ENCODE measurements at places on chromosomes 12 and 14.

- no peaks in the 10 kb centered on the region for H3K27me3 ChIP-seq
- DNase-seq = no peak
- H3K4me3 ChIP-seq = peak overlapping the region; percentile 1
- H3K4me1 ChIP-seq = peaks cover 31% of the 10 kb centered on the region
- H3K27ac ChIP-seq = peak overlapping the region; percentile 88
- peaks cover 57% of the 10 kb centered on the region for H3K36me3 ChIP-seq
Observed at GRCh38 chr12:109967383-109968031, 28.7 kb downstream of the GIT2 start.

GRCh38 chr12:14384783-14385638 lies 19.5 kb downstream of the ATF7IP start:
- peaks cover 60% of the 10 kb centered on the region for H3K36me3 ChIP-seq
- H3K27ac ChIP-seq = peak overlapping the region; percentile 98
- peak; percentile 81 for DNase-seq

- H3K36me3 ChIP-seq = no peaks in the 10 kb centered on the region
- no peak overlapping the region for H3K27ac ChIP-seq
- no peak for DNase-seq
- no peak overlapping the region for H3K4me3 ChIP-seq
- no peaks in the 10 kb centered on the region for H3K4me1 ChIP-seq
Observed at GRCh38 chr12:93121729-93122488, 192.8 kb upstream of the EEA1 start.

- peaks cover 27% of the 10 kb centered on the region for H3K36me3 ChIP-seq
- no peaks in the 10 kb centered on the region for H3K27me3 ChIP-seq
- H3K4me3 ChIP-seq = no peak overlapping the region
- no peak for DNase-seq
- H3K27ac ChIP-seq = no peak overlapping the region
Observed at GRCh38 chr12:26691234-26691970, 141.6 kb downstream of the ITPR2 start.

- peaks cover 12% of the 10 kb centered on the region for H3K27me3 ChIP-seq
- no peaks in the 10 kb centered on the region for H3K36me3 ChIP-seq
- H3K4me3 ChIP-seq = no peak overlapping the region
- peaks cover 3% of the 10 kb centered on the region for H3K4me1 ChIP-seq
Observed at GRCh38 chr12:46300910-46301309, 32.1 kb upstream of the SLC38A1 start.

DNA sequence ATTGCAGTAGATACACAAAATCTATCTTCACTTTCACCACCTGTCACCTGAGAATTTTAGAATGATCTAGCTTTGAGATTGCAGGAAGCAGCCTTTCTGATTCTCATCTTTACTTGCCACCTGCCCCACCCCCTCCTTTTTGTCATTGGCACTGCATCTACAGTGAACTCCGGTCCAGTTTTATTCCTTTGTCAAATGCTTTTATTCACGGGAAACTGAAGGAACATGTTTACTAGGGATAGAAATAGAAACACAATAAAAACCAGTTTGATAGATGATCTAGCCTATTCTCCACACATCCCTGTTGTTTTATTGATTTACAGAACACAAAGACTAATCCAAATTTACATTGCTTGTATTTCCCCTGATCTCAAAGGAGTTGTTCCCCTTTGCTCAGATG lies 471.7 kb upstream of the STXBP6 start:
- H3K4me3 ChIP-seq = no peak overlapping the region
- no peaks in the 10 kb centered on the region for H3K27me3 ChIP-seq
- H3K36me3 ChIP-seq = no peaks in the 10 kb centered on the region
- H3K4me1 ChIP-seq = no peaks in the 10 kb centered on the region

DNA sequence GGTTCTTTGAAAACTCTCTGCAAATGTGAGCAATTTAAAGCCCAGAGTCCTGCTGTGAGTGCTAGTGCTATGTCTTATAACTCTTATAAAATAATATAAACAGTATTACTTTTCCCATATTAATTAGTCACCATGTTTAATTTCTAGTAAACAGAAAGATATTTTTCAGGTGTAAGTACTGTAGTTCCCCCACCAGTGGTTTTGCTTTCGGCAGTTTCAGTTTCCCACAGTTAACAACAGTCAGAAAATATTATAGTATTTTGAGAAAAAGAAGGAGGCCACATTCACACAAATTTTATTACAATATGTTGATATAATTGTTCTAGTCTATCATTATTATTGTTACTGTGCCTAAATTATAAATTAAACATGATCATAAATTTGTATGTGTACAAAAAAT lies 800.5 kb downstream of the LRFN5 start:
- H3K4me1 ChIP-seq = no peaks in the 10 kb centered on the region
- H3K27me3 ChIP-seq = no peaks in the 10 kb centered on the region
- H3K36me3 ChIP-seq = no peaks in the 10 kb centered on the region
- no peak overlapping the region for H3K4me3 ChIP-seq
- no peak for DNase-seq

DNA sequence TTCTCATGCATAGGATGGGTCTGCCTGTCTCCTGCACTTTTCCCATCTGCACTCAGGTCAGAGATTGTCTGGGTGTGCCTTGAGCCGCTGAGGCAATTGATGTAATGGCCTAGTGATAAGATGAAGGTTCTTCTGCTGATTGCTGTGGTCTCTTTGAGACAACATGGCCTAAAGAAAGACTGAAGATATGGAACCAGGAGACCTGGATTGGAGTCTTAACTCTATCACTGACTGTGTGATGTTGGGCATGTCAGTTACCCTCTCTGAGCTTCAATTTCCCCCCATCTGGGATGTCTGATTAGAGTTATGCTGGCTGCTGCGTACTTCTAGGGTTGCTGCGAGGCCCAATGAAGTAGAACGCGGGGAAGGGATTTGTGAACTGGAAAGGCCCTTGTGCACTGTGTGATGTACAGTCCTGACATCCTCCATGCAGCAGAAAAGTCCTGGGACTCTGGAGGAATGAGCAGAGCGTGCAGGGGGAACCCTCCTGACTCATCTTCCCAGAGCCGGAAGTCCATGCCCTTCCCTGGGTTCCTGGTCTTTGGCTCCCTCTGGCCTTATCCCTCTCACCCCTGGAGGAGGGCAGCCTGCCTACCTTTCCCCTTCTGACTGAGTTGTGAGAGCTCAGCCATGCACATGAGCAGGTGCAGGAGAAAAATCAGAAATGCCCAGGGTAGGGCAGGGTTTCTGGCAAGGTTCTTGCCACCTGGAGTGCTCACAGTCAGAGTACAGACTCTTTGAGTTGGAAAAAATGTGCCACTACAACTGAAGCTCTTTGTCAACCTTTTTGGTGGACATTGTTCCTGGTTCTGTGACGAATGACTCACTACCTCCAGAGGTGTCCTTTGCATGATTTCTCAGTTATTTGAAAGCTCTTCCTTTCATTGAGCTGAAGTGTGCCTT lies 21.1 kb downstream of the PLEKHD1 start:
- H3K27ac ChIP-seq = no peak overlapping the region
- no peak for DNase-seq
- no peak overlapping the region for H3K4me3 ChIP-seq
- H3K36me3 ChIP-seq = no peaks in the 10 kb centered on the region

DNA sequence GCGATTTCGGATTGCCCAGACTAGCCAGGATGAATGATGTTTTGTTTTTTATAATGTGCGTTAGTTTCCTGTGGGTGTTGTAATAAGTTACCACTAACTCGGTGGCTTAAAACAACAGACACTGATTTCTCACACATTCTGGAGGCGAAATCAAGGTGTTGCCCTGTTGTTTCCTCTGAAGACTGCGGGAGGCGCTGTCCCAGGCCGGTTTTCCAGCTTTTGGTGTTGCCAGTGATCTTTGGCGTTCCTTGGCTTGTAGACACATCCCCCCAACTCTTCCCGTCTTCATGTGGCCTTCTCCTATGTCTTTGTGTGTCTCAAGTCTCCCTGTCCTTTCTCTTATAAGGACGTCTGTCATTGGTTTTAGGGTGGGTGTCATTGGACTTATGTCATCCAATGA lies 267.7 kb downstream of the AACS start:
- no peaks in the 10 kb centered on the region for H3K36me3 ChIP-seq
- H3K4me1 ChIP-seq = no peaks in the 10 kb centered on the region
- no peak overlapping the region for H3K4me3 ChIP-seq
- no peak for DNase-seq

DNA sequence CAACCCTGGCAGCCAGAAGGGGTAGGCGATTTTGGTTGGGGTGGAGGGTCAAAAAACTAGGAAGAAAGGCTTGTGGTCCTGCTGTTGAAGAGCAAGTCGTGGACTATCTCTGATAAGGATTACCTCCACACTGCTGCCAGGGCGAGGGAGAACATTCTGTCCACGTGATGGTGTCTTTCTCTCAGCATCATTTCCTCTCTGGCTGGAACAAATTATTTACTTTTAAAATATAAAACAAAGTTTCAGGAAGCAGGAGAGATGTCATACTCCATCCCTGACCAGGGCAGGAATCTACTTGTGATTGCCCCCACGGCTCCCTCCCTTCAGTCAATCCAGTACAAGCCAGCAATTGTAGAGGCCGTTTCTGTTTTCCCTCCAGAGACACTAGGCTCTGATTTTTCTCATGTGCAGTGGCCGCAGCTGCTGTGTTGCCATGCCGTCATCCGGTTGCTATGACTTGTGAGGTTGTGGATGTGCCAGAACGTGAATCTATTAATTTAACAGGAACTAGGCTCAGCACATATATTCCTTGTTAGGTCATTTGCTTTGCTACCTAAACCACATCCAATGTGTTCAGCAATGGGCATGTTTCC lies 61.5 kb upstream of the PTGR2 start:
- no peaks in the 10 kb centered on the region for H3K27me3 ChIP-seq
- H3K27ac ChIP-seq = no peak overlapping the region
- peaks cover 28% of the 10 kb centered on the region for H3K4me1 ChIP-seq
- no peaks in the 10 kb centered on the region for H3K36me3 ChIP-seq

DNA sequence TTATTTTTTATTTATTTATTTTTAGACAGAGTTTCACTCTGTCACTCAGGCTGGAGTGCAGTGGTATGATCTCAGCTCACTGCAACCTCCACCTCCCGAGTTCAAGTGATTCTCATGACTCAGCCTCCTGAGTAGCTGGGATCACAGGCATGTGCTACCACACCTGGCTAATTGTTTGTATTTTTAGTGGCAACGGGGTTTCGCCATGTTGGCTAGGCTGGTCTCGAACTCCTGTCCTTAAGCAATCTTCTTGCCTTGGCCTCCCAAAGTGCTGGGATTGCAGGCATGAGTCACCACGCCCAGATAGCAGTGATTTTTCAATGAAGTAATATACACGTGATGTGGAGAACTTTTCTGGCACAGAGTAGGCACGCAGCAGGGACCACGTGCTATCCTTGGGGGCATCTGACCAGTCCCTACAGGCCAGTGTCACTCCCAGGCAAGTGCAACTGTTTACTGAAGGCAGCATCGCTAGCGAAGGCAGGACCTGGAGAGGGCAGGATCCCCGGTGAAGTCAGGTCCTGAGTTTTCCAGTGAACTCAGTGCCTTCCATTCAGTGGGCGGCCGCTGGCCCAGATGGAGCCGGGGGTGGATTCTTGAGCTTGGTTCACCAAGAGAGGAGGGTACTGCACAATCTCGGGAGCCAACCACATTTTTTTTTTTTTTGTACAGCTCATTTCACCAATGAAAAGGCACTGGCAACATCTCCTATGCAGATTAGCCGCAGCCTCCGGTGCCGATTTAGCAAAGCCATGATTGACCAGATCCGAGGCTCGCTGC lies 11.1 kb upstream of the CLMN start:
- no peaks in the 10 kb centered on the region for H3K36me3 ChIP-seq
- no peak overlapping the region for H3K27ac ChIP-seq
- H3K4me3 ChIP-seq = no peak overlapping the region
- H3K4me1 ChIP-seq = no peaks in the 10 kb centered on the region
- H3K27me3 ChIP-seq = peaks cover 36% of the 10 kb centered on the region

DNA sequence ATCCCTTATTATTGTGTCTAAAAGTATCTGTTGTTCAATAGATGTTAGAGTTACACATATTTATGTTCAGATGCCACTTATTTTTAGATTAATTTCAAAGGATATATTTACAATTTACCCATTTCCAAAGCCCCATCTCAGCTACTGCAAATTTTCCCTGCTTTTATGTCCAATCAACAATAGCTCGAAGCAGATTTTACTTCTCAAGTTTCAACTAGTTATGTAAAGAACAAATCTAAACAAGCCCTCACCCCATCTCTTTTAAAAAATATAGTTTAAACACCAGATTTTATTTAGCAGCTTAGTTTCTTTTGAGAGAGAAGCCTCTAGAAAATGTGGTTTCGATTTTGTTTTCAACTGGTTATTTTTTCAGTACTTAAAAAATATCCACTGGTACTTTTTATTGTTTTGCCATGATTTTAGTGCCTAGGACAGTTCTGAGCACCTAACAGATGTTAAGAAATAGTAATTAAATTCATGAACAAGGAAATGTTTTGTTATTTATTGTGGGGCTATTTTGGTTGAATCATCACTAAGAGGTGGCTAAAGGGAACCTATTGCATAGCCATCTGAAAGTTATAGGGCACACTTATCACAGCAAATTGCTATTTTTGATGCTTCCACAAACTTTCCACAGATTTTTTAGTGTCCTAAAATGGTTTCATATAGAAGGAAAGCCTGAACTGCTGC lies 96.2 kb upstream of the BMP4 start:
- H3K4me1 ChIP-seq = no peaks in the 10 kb centered on the region
- no peak overlapping the region for H3K4me3 ChIP-seq
- H3K36me3 ChIP-seq = no peaks in the 10 kb centered on the region
- H3K27me3 ChIP-seq = no peaks in the 10 kb centered on the region
- no peak for DNase-seq

- peaks cover 37% of the 10 kb centered on the region for H3K27me3 ChIP-seq
- no peak for DNase-seq
- H3K27ac ChIP-seq = no peak overlapping the region
- H3K4me1 ChIP-seq = no peaks in the 10 kb centered on the region
- no peaks in the 10 kb centered on the region for H3K36me3 ChIP-seq
- no peak overlapping the region for H3K4me3 ChIP-seq
Observed at GRCh38 chr12:124653169-124653931, 85.9 kb upstream of the NCOR2 start.

DNA sequence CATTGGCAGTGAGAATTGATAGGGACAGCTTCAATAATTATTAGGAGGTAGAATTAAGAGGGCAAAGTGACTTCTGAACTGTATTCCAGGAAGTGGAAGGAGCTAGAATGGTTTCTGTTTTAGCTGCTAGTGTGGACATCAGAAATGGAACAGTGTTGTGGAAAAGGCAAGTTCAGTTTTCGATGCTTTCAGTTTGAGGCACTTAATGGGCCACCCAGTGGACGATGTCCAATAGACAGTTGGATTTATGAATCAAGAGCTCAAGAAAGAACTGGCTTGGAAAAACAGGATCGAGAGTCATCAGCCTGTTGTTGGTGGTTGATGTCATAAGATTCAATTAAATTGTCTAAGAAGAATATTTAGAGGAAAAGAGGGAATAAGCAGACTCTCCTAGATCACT lies 136.3 kb downstream of the DYRK2 start:
- no peaks in the 10 kb centered on the region for H3K36me3 ChIP-seq
- no peak overlapping the region for H3K4me3 ChIP-seq
- no peaks in the 10 kb centered on the region for H3K27me3 ChIP-seq
- H3K27ac ChIP-seq = no peak overlapping the region
- peaks cover 20% of the 10 kb centered on the region for H3K4me1 ChIP-seq
- DNase-seq = no peak

Measured in activated naive CD4-positive, alpha-beta T cell treated with anti-CD3 and anti-CD28 coated beads, Interleukin-2, amount 10 ng/mL, durations not matched to agents 7 days and 5 days (primary cell).